ENCODE measurements at places on chromosomes 4 and X. TPM values are rescaled to one million over a fixed set of nuclear protein-coding genes. Genes with fewer than 3 reads are reported as not detected.

DNA sequence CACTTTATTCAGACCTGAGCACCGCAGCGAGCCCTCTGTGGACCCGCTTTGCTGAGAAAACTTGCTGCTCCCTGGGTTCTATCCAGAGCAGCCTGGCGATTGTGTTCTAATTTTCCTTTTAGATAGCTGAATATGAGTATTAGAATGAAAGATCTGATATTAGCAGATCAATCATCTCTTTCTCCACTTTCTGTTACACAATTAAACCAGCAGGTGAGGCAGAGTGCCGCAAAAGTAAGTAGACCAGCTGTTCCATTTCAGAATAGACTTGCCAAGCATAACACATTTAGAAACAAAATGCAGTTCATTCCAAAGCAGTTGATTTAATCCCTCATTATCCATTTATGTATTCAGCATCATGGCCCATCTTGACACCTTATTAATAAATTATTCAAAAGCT is 58.6 kb downstream of the PALLD start:
- no peak overlapping the region for H3K27ac ChIP-seq
- H3K4me1 ChIP-seq, result no peaks in the 10 kb centered on the region
- peaks cover 21% of the 10 kb centered on the region for H3K27me3 ChIP-seq
- no peaks in the 10 kb centered on the region for H3K36me3 ChIP-seq
- DNase-seq, result no peak

DNA sequence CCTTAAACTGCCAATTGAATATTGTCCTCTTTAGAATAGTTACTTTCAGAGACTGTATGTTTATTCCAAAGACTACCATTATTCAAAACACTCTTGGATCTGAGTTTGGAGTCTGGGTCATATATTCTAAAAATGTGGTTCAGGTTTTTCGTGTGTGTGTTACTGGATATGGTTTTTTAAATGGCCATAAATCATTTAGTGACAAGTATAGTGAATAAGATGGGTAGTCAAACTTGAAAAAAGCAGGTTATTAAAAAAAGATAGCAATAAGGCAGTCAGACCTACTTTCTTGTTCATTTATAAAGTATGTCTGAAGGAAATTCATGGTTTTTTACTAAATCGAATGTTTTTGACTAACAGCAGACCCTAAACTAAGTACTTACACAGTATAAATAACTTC is 59.3 kb downstream of the DCK start:
- peaks cover 3% of the 10 kb centered on the region for H3K27me3 ChIP-seq
- H3K36me3 ChIP-seq, result no peaks in the 10 kb centered on the region
- H3K27ac ChIP-seq, result no peak overlapping the region
- no peak for DNase-seq

DNA sequence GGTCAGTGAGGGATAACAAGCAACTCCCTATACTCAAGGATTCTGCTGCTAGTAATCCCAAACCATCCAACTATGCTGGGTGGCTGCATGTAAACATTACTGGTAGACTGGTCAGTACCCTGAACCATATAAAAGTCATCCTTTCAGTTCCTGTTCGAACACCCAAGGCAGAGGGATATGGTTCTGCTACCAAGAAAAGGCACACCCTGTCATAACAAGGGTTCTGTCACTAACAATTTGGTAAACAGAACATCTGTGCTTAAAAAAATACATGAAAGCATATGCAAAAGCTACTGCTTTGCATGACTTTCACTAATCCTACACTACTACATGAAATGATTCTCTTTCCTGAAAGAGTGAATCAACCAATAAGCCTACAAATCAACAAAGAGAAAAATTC is 76.8 kb upstream of the MCF2 start:
- DNase-seq, result no peak
- no peak overlapping the region for H3K4me3 ChIP-seq
- H3K27ac ChIP-seq, result no peak overlapping the region
- no peaks in the 10 kb centered on the region for H3K27me3 ChIP-seq

GRCh38 chrX:21883258-21883657 is 27.5 kb downstream of the YY2 start:
- DNase-seq, result no peak
- no peak overlapping the region for H3K27ac ChIP-seq

- peak within 1 kb of the TSS; percentile 96 for H3K27ac ChIP-seq
- peaks cover 50% of the 10 kb centered on the region for H3K4me1 ChIP-seq
- H3K36me3 ChIP-seq, result peaks cover 9% of the 10 kb centered on the region
- H3K4me3 ChIP-seq, result peak within 1 kb of the TSS; percentile 94
- no peaks in the 10 kb centered on the region for H3K27me3 ChIP-seq
Measured at GRCh38 chr4:173168396-173169177, at the start of gene GALNT7. GALNT7 (plus strand) TSS chr4:173168811; CDS start chr4:173168836, 25 bp downstream.

DNA sequence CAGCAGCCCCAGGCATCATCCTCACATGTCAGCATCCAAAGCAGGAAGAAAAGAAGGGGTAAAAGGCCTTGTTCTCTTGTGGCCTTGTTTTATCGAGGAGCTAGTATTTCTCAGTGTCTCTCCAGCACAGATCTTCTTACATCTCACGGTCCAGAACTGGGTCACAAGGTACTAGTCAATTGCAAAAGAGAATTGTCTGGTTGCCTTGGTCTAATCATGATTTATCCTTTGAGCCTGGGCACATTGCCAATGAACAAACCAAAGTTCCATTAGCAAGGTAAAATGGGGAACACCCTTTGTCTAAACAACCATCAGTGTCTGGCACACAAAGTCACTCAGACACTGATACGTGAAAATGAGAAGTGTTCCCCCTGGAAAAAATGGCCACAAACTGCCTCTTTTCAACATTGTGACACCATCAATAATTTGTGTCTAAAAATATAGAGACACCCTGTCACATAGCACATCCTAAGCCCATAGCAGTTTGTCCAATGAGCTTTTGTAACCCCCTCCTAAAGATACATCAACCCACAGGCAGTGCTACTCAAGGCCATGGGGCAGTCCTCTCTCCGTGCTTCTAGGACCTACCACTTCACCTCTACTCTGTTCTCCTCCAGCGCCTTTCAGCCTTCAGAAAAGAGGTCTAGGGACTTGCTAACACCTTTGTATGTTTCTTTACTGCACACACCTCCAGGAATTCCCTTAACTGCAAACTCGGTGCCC is 534.4 kb downstream of the MID1IP1 start:
- no peaks in the 10 kb centered on the region for H3K27me3 ChIP-seq
- peaks cover 2% of the 10 kb centered on the region for H3K36me3 ChIP-seq
- DNase-seq, result no peak
- H3K27ac ChIP-seq, result peak overlapping the region; percentile 95

GRCh38 chrX:71617742-71618141 is 569 bp downstream of the CXCR3 start:
- no peaks in the 10 kb centered on the region for H3K27me3 ChIP-seq
- H3K4me3 ChIP-seq, result peak overlapping the region; percentile 92
- DNase-seq, result no peak
- peak overlapping the region; percentile 91 for H3K27ac ChIP-seq
- H3K4me1 ChIP-seq, result peaks cover 81% of the 10 kb centered on the region

DNA sequence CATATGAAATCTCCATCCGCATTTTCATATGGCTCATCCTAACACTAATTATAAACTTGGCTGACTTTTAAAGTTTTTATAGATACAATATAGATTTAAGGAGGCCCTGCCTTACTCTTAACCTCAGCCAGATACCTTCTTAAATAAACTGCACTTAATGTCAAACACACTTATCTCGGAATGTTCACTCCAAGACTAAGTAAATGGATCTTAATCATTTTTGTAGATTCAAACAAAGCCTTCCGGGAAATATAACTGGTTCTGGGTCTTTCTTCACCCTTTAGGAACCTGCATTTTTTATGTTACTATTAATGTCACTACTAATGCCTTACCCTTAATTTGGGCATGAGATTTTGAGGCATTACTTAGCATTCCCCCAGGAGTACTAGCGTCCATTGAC is 43.7 kb upstream of the NDP start:
- peaks cover 2% of the 10 kb centered on the region for H3K36me3 ChIP-seq
- H3K27me3 ChIP-seq, result no peaks in the 10 kb centered on the region

- H3K27me3 ChIP-seq, result no peaks in the 10 kb centered on the region
- H3K27ac ChIP-seq, result no peak overlapping the region
- H3K4me3 ChIP-seq, result no peak overlapping the region
- no peaks in the 10 kb centered on the region for H3K36me3 ChIP-seq
- peaks cover 4% of the 10 kb centered on the region for H3K4me1 ChIP-seq
Measured at GRCh38 chrX:72381439-72382201, 75.9 kb upstream of the CITED1 start.

DNA sequence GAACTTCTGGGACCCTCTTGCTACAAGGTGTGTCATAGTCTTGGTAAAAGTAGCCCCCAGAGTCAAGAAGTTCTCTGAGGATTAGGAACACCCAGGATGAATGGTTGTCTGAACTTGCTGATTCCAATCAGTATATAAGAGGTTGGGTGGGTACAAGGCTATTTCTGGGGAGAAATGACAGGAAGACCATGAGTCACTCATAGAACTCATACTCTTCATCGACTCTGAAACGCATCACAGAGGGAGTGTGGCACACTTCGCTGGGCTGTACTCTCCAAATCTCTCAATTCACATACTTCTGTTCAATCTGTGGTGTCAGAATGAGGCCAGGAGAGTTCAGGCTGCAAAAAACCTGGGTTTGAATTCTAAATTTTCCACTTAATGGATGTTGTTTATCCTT is 193.2 kb upstream of the LEF1 start:
- H3K36me3 ChIP-seq, result no peaks in the 10 kb centered on the region
- peaks cover 6% of the 10 kb centered on the region for H3K27me3 ChIP-seq
- peaks cover 55% of the 10 kb centered on the region for H3K4me1 ChIP-seq
- H3K4me3 ChIP-seq, result no peak overlapping the region

DNA sequence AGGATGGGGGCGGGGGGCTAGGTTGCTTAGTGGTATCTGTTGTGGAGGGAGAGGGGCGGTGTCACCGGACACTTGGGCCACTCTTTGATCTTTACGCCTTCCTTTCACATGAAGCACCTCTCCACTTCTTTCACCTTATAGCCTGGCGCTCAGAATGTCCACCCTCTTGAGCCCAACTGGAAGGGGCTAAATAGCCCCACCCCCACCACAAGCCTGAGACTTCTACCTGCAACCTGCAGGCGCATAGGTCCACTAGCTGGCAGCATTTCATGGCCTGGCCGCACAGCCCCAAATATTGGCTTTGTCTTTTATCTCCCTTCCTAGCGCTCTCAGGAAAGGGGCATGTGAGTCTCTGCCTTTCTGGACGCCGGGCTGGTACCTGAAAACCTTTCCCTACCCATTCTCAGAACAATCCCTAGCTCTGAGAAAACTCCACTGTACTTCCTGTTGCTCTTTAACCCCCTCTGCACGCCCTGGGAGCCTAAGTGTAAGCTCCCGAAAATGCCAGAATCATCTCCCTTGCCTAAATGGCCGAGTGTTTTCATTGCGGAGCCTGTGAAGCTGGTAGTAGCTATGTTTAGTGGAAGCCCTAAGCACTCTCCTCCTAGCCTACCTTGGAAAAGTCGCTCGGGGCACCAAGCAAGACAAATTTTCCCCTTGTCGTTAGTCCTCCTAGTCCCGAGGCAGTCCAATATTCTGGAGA is 1.2 kb upstream of the TRPC5 start:
- peaks cover 21% of the 10 kb centered on the region for H3K27me3 ChIP-seq
- H3K36me3 ChIP-seq, result no peaks in the 10 kb centered on the region
- H3K27ac ChIP-seq, result no peak overlapping the region
- H3K4me1 ChIP-seq, result no peaks in the 10 kb centered on the region

- peaks cover 4% of the 10 kb centered on the region for H3K27me3 ChIP-seq
- peak overlapping the region; percentile 90 for H3K4me3 ChIP-seq
- H3K4me1 ChIP-seq, result peaks cover 29% of the 10 kb centered on the region
- no peak for DNase-seq
Measured at GRCh38 chrX:46757593-46757992, 1.3 kb downstream of the SLC9A7 start.

DNA sequence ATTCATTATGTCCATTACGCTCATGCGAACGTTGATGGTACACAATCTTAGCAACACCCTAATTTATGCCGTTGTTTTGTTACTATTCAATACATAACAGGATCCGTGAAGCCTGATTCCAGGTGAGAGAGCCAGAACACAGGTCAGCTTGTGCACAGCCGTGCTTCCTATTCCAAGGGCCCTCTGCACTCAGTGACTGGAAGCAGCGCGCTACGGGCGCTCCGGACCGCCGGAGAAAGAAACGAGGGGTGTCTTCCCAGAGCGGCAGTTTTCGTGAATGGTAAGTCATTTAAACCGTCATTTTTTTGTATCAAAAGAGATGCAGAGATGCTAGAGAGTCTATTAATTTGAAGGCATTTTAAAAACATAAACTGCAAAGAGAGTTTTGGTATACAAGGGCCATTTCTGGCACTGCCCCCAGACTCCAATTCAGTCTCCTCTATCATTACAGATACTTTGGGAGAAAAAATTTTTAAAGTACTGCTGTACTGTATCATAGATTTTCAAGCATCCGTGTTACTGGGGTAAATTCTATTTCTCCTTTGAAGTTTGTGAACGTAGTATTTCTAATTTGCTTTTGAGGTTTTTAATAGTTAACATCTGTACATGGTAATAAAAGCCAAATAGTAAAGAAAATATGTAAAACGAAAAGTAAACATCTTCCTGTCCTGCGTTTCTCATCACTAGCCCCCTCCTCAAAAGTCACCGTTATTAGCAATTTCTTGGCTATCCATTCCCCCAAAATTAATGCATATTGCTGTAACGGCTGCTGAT is 6.6 kb downstream of the SLC25A5 start:
- no peak overlapping the region for H3K27ac ChIP-seq
- no peak for DNase-seq
- no peaks in the 10 kb centered on the region for H3K27me3 ChIP-seq

- H3K4me1 ChIP-seq, result peaks cover 2% of the 10 kb centered on the region
- H3K4me3 ChIP-seq, result no peak overlapping the region
- no peak overlapping the region for H3K27ac ChIP-seq
- H3K27me3 ChIP-seq, result peaks cover 43% of the 10 kb centered on the region
Measured at GRCh38 chrX:38224160-38224559, 3.5 kb upstream of the SRPX start.

DNA sequence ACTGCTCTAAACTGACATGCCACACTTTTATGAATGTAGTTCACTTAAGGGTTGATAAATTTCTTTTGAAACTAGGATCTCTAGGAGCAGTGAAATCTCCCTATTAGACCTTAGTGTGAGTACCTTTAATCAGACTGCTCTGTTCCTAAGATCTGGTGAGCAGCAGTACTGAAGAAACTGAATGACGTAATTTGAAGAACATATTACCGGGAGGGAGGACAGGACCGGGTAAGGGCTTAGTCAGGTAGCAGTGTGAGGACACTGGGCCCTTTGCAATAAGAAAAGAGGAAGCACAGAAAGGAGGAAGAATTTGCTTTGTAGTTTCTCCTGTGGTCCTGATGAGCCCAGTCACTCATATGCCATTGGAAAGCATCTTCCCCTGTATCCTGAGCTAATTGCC is 255.2 kb downstream of the THOC2 start:
- H3K36me3 ChIP-seq, result no peaks in the 10 kb centered on the region
- H3K4me1 ChIP-seq, result no peaks in the 10 kb centered on the region
- no peak overlapping the region for H3K4me3 ChIP-seq
- no peaks in the 10 kb centered on the region for H3K27me3 ChIP-seq

- H3K4me1 ChIP-seq, result no peaks in the 10 kb centered on the region
Measured at GRCh38 chrX:128439159-128439558, 387.0 kb upstream of the ACTRT1 start.

KLHL4 gene
- total RNA-seq, result not detected

RBM47 gene
- 0.92 TPM for total RNA-seq

USP27X gene
- 2.4 TPM for total RNA-seq

FGG gene
- not detected for total RNA-seq

XG gene
- not detected for total RNA-seq

SH2D1A gene
- total RNA-seq, result 64.4 TPM

SULT1B1 gene
- total RNA-seq, result 6.3 TPM

JCHAIN gene
- 0.23 TPM for total RNA-seq

MAGEB5 gene
- total RNA-seq, result not detected

TLR3 gene
- total RNA-seq, result 0.97 TPM

TMPRSS11E gene
- total RNA-seq, result not detected

All from activated CD4-positive, alpha-beta T cell treated with anti-CD3 and anti-CD28 coated beads, Interleukin-2, amount 10 ng/mL, durations not matched to agents 7 days and 5 days (primary cell).